PC-3 (cell line): ENCODE measurements at places on chromosomes 1 and 21. TPM values are rescaled to one million over a fixed set of nuclear protein-coding genes. Genes with fewer than 3 reads are reported as not detected.

Gene CELA3A
- not detected in 2 replicates for total RNA-seq

Gene NOS1AP
- total RNA-seq = 1.6 and 2.6 TPM in 2 replicates

Gene PRRX1
- total RNA-seq = not detected in 2 replicates

Gene SPRR2E
- not detected in 2 replicates for total RNA-seq

Gene CALML6
- 1.7 and 3.0 TPM in 2 replicates for total RNA-seq

Gene TRIM67
- not detected in 2 replicates for total RNA-seq

Gene OVAAL
- not detected in 2 replicates for total RNA-seq

Gene SLC44A3
- 6.3 and 9.2 TPM in 2 replicates for total RNA-seq

Gene TRAF3IP3
- total RNA-seq = not detected in 2 replicates

Gene TMEM51
- total RNA-seq = 12.6 and 20.8 TPM in 2 replicates

Gene BEND5
- total RNA-seq = 1.9 and 3.1 TPM in 2 replicates

Gene TDRD5
- not detected in 2 replicates for total RNA-seq

Gene NBPF26
- total RNA-seq = 25.1 and 30.0 TPM in 2 replicates

Gene OR2T33
- total RNA-seq = 0.18 TPM in 1 of 2 replicates, not detected in the other

Gene SIK1
- 107 and 148 TPM in 2 replicates for total RNA-seq

Gene CFHR1
- total RNA-seq = not detected in 2 replicates

Gene LRRC40
- 17.9 and 18.4 TPM in 2 replicates for total RNA-seq
